ENCODE measurements at places on chromosomes 4 and X. TPM values are rescaled to one million over a fixed set of nuclear protein-coding genes. Genes with fewer than 3 reads are reported as not detected.

DNA sequence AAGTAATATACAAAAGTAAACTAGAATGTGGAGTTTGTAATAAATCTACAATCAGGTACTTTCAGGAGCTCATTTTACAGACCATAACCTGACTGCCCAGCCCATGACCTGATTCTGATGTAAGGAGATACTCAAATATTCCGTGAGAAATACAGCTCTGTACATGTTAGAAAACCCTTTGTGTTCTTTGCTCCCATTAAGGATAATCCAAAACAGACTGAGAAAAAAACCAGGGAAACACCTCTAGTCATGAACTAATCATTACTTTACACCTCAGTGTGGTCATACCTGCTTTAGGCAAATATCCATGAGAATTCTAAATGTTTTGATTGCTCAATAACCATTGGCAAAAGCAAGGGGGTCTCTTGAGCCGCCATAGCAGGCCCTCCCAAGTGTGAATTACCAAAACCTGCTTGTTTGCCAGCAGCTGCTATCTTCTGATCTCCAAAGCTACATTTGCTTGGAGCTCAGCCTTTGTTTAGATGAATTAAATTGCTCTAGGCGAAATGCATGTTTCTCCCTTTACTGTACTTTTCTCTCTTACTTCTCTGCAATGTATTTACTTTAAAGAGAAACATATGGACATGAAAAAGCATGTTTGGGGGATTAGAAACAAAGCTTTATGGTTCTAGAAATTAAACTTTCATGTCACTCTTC is 79.1 kb downstream of the ANKRD50 start:
- H3K36me3 ChIP-seq, result peaks cover 3% of the 10 kb centered on the region
- no peak for DNase-seq
- peaks cover 66% of the 10 kb centered on the region for H3K4me1 ChIP-seq
- H3K27me3 ChIP-seq, result no peaks in the 10 kb centered on the region
- H3K27ac ChIP-seq, result no peak overlapping the region
- no peak overlapping the region for H3K4me3 ChIP-seq

Gene CENPE
- total RNA-seq, result 41.5 TPM

DNA sequence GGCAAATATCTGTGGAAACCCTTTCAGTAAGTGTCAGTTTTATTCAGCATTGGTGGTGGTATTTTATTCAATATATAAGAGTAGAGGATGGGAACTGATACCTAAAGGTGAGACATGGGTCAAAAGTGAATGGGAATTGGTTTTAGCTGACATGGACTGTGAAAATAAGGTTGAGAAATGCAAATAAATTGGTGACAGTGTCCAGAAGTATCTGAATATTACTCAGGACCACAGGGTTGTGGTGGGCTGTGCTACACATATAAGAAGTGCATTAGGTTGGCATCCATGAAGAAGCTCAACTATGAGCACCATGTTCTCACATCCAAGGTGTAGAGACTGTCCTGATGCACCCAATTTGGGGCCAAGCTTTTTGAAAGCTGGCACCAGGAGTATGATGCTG is 45.0 kb downstream of the ETDC start:
- H3K27me3 ChIP-seq, result no peaks in the 10 kb centered on the region
- H3K4me3 ChIP-seq, result no peak overlapping the region
- no peak overlapping the region for H3K27ac ChIP-seq
- no peaks in the 10 kb centered on the region for H3K4me1 ChIP-seq

DNA sequence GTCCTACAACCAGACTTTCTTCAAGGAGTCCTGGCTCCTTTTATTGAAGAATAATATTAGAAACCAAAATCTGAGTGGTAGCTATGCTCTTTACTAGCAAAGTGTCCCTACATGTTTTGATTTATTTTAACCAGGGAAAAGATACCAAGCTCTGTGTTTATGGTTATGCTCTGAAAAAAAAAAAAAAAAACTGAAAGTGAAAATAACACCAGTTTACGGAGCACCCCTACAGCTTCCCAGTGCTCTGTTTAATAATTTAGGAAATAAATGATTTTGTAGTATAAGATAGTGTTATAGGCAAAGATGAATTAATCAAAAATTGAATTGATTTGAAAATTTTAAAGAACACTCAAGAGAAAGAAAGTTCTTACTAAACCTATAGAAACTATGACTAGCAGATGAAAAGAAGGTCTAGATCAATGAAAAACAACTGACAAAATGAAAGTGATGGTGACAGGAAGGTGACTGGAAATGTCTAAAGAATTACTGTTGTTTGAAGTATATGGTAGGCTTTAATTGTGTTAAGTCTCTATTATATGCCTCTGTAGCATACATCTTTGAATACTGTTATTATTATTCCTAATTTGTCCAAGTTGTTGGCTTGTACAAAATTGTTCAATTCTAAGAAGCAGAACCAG is 1698.4 kb upstream of the PCDH10 start:
- peaks cover 6% of the 10 kb centered on the region for H3K36me3 ChIP-seq
- H3K4me1 ChIP-seq, result no peaks in the 10 kb centered on the region
- DNase-seq, result no peak
- H3K27me3 ChIP-seq, result no peaks in the 10 kb centered on the region
- H3K4me3 ChIP-seq, result no peak overlapping the region

DNA sequence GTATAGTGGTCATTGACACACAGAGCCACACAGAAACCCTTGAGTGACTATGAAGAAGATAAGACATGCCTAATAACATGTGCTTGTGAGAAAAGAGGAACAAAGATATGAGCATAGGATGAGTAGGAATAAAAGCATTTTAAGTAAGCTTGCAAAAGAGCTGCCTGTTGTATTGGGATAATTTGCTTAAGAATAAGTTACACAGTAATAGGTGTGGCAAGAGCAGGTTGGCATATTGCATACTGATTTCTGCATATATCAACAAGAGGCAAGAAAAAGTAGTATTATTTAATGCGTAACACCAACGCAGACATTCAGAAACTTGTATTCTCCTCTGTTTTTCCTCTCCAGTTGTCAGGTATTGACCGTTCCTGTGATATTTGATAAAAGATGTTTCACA is 111.5 kb upstream of the UGT8 start:
- no peak overlapping the region for H3K4me3 ChIP-seq
- H3K27ac ChIP-seq, result no peak overlapping the region
- no peak for DNase-seq

- H3K27me3 ChIP-seq, result no peaks in the 10 kb centered on the region
- H3K4me1 ChIP-seq, result peaks cover 20% of the 10 kb centered on the region
- peak overlapping the region; percentile 70 for H3K27ac ChIP-seq
- DNase-seq, result no peak
- H3K4me3 ChIP-seq, result no peak overlapping the region
Measured at GRCh38 chrX:22313766-22314165, 41.1 kb downstream of the CBLL2 start.

DNA sequence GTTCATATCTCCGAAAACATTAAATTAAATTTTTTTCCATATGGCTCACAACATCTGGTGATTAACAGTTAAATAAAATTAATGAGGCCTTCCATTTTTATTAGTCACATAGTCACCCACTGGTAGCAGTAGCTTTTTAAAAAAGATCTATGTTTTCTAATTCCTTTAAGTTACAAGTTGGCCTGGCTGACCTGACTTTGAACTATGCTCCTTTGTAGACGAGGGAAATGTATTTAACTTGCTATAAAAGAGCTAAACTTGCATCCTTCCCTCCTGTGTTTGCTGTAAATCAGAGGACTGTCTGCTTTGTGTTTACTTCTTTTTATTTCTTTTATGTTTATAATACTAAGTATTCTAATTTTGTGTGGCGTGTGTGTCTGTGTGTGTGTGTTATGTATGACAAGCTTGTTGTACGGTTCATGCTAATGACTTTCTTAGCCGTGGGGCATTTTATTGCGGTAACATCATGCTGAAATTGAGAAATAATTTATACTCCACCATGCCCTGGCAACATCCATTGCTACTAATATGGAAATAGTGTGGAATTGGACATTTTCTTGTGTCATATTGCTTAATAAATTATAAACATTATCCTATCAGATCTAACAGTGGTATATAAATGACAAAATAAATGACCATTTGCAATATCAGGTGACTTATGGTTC is 241.7 kb downstream of the SNCA start:
- no peaks in the 10 kb centered on the region for H3K36me3 ChIP-seq
- H3K27me3 ChIP-seq, result peaks cover 44% of the 10 kb centered on the region
- no peak for DNase-seq
- H3K4me1 ChIP-seq, result no peaks in the 10 kb centered on the region
- no peak overlapping the region for H3K4me3 ChIP-seq

DNA sequence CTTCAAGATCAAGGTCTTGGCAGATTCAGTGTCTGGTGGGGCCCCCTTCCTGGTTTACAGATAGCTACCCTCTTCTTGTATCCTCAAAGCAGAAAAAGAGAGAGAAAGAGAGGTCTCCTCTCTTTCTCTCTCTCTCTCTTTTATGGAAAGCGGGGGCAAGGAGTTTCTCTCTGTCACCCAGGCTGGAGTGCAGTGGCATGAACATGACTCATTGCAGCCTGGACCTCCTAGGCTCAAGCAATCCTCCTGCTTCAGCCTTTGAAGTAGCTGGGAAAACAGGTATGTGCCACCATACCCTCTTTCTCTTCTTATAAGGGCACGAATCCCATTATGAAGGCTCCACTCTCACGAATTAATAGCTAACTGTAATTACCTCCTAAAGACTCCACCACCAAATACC is 20.2 kb downstream of the RAB9B start:
- peaks cover 19% of the 10 kb centered on the region for H3K27me3 ChIP-seq
- H3K4me3 ChIP-seq, result no peak overlapping the region
- no peak for DNase-seq
- no peak overlapping the region for H3K27ac ChIP-seq
- no peaks in the 10 kb centered on the region for H3K36me3 ChIP-seq
- 0 out of 2 replicates have a peak, but pooled peaks cover 4% of the 10 kb centered on the region for H3K4me1 ChIP-seq

DNA sequence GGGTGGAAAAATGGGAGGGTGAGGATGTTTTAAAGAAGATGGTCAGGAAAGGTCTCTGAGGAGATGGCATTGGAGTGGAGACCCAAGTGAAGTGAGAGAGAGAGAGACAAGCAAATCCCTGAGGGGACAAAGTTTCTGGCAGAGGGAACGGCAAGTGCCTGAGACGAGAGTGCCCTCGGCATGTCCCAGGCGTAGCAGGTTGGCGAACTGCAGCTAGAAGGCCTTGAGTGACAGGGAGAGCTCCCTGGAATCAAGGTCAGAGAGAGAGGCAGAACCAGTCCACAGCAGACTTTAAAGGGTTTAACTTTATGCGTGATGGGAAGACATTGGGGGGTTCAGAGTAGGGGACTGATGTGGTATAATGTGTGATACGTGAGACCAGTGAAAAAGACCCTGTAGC is 150.2 kb upstream of the HAND2 start:
- H3K27ac ChIP-seq, result no peak overlapping the region
- no peaks in the 10 kb centered on the region for H3K27me3 ChIP-seq
- DNase-seq, result no peak
- no peaks in the 10 kb centered on the region for H3K36me3 ChIP-seq
- no peaks in the 10 kb centered on the region for H3K4me1 ChIP-seq

DNA sequence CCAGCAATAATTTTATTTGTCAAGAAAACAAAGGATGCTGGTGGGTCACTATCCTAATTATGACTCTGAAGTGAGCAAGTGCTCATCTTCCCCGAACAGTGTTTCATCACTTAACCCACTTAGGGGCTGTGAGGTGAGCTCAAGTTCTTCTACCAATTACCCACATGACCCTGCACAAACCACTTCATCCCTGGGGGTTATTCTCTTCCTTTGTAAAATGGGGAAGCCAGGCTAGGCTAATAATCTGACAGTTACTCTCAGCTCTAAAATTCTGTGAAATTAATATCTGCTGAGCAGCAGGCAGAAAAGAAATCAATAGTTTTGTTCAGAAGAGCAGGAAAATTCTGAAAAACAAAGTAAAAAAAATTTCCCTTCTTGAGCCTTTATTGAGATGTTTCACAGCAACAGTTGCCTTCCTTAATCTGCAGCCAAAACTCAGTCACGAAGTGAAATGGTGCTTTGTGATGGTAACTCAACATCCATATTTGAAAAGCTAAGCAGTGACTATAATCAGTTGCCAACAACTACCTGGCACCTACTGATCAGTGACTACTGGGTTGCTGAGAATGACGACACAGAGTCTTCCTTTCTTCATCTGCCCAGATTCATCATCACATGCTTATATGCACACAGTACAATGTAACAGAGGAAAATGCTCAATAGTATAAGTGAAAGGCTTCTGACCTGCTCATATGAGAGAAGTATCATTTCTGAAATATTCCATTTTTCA is 24.1 kb downstream of the ATP8A1 start:
- no peaks in the 10 kb centered on the region for H3K27me3 ChIP-seq
- H3K4me1 ChIP-seq, result peaks cover 14% of the 10 kb centered on the region
- DNase-seq, result no peak

DNA sequence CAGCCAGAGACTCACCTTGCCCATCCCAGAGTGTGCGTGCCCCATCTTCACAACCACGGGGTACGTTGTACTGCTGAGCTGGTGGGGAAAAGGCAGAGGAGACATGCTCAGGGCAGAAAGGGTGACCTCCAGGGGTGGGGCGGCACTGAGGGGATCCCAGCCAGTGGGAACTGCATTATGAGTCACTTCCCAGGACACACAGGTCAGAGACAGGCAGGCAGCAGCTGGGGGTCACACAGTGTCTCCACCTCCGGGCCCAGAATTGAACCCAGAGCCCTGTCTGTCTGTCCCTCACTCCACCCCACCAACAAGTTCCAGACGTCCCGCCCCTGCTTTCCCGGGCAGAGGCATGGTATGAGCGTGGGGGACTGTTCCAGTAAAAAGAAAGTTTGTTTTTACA is 4.8 kb upstream of the TIMP1 start:
- H3K27ac ChIP-seq, result no peak overlapping the region
- H3K27me3 ChIP-seq, result no peaks in the 10 kb centered on the region
- H3K36me3 ChIP-seq, result peaks cover under 1% of the 10 kb centered on the region
- H3K4me1 ChIP-seq, result peaks cover 31% of the 10 kb centered on the region
- no peak overlapping the region for H3K4me3 ChIP-seq

DNA sequence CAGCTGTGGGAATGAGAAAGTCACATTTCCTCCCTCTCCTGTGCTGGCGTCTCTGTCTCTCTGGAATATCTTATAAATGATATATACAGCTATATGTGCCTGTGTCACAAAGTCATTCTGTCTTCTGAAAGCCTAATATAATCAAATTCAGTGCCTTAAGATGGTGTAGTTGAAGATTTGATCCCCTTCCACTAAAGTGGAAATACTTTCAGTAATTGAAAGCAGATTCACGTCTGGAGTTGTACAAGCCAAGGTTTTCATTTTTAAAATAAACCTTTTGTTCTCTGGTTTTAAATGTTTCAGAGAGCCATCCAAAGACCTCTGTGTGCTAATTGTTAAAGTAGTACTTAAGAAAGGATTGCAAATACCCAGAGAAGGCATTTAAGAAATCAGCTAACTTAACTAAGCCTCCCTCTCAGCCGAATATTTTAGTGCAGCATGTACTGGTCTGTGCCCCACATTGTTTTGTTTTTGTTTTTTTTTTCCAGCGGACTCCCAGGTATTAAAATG is 206.8 kb downstream of the TENM3 start:
- DNase-seq, result no peak
- peaks cover 55% of the 10 kb centered on the region for H3K4me1 ChIP-seq
- peak overlapping the region; percentile 82 for H3K27ac ChIP-seq
- peak overlapping the region; percentile 89 for H3K4me3 ChIP-seq
- H3K27me3 ChIP-seq, result peaks cover 8% of the 10 kb centered on the region

DNA sequence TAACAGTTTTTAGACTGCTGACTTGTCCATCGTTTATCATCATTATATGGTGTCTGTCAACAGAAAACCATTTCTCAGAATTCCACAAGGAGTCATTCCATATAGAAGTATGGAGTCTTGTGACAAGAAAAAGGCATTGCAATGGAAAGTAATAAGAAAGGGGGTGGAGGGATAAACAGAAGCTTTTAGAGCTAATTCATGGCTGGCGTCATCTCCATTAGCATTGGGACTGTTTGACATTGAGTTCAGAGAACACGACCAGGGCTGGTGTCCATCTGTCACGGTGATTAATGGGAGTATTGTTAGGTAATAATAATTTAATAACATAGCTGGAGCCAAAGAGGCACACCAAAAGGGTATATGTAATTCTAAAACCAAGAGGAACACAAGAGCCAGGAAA is 101.9 kb upstream of the SFRP2 start:
- no peak overlapping the region for H3K27ac ChIP-seq
- no peak overlapping the region for H3K4me3 ChIP-seq
- H3K36me3 ChIP-seq, result no peaks in the 10 kb centered on the region
- no peak for DNase-seq
- peaks cover 5% of the 10 kb centered on the region for H3K4me1 ChIP-seq
- H3K27me3 ChIP-seq, result no peaks in the 10 kb centered on the region
